Stimulated activated CD8-positive, alpha-beta memory T cell treated with anti-CD3 and anti-CD28 coated beads, Interleukin-7, amount 100 ng/mL, for 4 hours (primary cell): ENCODE measurements at places on chromosomes 7 and 10.

GRCh38 chr7:39260279-39260844, 282.7 kb downstream of the POU6F2 start:
- DNase-seq, result no peak

DNA sequence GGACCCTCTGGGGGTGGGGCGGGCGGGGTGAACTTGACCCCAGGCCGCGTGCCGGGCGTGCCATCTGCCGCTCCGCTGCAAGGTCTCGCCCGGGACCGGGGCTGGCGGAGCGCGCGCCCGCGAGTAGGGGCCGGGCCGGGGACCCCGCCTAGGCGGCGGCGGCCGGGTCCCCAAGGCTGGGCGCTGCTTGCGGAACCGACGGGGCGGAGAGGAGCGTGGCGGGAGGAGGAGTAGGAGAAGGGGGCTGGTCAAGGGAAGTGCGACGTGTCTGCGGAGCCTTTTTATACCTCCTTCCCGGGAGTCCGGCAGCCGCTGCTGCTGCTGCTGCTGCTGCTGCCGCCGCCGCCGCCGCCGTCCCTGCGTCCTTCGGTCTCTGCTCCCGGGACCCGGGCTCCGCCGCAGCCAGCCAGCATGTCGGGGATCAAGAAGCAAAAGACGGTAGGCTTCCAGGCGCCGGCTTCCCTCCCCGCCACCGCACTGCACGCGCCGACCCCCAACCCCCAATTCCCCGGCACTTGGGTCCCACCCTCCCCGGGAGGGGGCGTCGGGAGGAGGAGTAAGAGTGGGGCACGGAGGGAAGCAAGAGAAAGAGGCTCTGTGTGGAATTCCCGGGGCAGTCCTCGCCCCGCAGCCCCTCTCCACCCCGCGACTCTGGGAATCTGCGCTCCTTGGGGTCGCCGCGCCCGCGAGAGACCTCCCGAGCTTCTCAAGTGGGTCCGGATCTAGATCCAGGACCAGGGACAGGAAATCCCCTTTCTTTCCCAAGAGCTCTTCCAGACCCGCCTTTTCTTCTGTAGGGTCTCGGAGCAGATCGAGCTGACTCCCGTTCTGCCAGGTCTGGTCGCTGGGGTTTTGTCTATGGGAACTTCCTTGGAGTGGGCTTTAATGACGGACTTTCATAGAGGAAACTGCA, at the start of gene PAPSS2:
TSS of gene PAPSS2 (plus strand) at position 308 of the 913 bp plus-strand sequence. CDS start at position 412, 104 bp downstream.
- DNase-seq, result no peak

GRCh38 chr7:154569916-154570315, 433.0 kb downstream of the PAXIP1 start:
- DNase-seq, result no peak

DNA sequence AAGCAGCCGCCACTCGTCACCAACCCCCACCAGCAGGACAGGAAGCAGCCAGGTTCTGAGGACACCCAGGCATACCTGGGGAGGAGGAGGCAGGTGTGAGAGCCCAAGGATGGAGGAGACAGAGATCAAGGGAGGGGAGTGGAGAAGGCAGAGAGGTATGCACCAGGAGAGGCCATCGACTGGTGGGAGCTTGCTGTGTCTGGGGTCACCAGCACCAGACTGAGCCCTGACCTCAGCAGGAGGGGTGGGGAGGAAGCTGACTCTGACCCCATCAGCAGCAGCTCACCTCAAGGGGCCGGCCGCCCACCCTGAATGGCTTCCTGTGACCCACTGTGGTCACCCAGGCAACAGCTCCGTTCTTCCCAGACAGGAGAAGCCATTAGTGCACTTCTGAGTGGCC, 7.8 kb downstream of the VIPR2 start:
- DNase-seq, result no peak

DNA sequence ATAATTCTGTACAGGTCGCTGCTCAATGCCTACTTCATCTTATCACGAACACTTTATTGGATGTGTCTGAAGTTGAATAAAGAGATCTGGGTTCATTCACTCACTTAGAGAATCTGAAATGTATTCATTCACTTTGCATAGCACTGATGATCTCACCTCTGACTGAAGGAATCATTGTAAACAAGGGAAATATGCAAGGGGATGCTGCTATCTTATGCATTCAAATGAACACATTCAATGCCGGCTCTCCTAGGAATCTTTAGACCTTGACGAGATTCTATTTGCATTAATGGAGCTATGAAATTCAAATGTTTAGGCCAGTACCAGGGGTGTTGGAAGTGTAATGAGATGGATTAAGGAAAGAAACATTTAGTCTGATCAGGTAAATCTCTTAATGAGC, 200.6 kb upstream of the COBL start:
- no peak for DNase-seq

DNA sequence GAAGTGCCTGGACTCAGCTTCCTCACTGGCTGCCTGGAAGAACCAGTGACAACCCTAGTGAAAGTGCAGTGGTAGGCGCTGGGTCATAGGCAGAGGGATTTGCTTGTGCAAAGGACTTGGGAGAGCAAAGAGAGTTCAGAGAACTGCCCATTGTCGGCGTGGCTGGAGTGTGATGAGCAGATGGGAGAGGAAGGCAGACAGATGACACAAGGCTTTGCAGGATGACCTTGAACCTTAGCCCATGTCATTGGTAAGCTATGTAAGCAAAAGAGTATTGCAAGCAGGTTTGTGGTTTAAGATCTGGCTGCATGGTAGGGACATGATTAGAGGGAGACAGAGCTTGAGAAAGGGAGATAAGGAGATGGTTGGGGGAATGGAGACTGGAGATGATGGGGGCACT, 35.3 kb upstream of the NOBOX start:
- DNase-seq, result no peak

DNA sequence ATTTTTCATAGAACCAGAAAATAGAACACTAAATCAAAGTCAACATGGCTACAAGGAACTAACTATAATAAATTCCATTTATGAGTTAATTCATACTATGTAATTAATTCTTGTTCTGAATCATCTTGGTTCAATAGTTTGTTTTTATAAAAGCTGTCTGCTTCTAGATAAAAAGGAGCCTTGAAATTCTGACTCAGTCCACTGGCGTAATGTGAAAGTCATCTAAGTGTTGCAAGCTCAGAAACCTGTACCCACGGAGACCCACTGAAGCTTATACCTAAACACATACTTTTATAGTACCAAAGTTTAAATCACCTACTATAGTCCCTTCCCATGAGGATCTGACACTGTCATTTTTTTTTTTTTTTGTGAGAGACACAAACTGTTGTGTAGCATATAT, 489.4 kb downstream of the SEMA3D start:
- DNase-seq, result no peak

- no peak for DNase-seq
Observed at GRCh38 chr7:20083781-20084180, 133.4 kb downstream of the MACC1 start.

DNA sequence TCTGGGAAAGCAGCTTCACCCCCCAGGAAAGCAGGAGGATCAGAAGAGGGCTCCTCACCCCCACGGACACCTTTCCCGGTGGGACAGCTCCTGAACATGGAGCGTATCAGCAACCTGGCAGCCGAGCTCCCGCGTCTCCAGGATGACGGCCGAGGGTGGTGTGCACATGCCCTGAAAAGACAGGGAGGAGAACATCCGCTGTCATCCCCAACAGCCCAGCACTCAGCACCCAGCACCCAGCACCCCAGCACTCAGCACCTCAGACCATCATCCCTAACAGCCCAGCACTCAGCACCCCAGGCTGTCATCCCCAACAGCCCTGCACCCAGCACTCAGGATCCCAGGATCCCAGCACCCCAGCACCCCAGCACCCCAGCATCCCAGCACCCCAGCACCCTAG, 3.9 kb upstream of the CFAP46 start:
- DNase-seq, result no peak

GRCh38 chr7:1853986-1854865, 184.1 kb downstream of the ELFN1 start:
- DNase-seq, result no peak

DNA sequence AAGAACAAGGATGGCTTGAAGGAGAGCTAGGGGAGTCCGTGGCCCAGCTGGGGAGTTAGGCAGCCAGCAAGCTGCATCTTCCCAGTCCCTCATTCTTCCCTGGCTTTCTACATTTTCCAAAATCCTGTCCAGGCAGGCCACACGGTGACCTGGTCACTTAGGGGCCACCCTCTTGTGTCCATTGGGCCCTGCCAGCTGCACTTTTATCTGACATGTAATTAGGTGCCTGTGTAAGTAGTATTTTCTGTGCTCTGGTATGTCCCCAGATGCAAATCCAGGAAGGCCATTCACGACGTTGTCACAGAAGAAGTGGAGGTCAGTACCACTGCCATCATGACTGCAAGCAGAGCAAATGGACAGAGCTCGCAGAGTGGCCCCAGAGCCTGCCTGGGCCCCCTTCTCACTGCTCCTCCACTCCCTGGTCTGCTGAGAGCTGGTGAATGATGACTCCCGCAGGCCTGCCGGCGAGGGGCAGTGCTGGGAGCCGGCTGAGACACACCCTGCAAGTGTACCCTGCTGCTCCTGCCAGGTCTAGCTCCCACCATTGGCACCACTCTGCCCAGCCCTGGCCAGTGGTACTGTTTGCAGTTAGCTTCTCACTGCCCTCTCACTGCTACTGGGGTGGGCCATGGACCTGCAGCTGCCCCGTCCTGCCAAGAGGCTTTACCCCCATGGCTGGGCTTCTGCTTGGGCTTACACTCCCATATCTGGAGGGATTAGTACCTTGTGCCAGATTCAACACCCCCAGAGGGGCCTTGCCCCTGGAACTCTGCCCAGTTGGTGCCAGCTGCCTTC, 98.2 kb downstream of the GLRX3 start:
- no peak for DNase-seq

GRCh38 chr7:33452805-33453502, 323.6 kb downstream of the BBS9 start:
- DNase-seq, result no peak

- no peak for DNase-seq
Observed at GRCh38 chr7:85423209-85423895, 236.5 kb upstream of the SEMA3D start.

GRCh38 chr10:58239561-58240169, 28.0 kb downstream of the IPMK start:
- no peak for DNase-seq

GRCh38 chr10:95253686-95254085, 37.1 kb downstream of the PDLIM1 start:
- DNase-seq, result no peak

- no peak for DNase-seq
Observed at GRCh38 chr7:18361756-18362155, 133.8 kb upstream of the HDAC9 start.

DNA sequence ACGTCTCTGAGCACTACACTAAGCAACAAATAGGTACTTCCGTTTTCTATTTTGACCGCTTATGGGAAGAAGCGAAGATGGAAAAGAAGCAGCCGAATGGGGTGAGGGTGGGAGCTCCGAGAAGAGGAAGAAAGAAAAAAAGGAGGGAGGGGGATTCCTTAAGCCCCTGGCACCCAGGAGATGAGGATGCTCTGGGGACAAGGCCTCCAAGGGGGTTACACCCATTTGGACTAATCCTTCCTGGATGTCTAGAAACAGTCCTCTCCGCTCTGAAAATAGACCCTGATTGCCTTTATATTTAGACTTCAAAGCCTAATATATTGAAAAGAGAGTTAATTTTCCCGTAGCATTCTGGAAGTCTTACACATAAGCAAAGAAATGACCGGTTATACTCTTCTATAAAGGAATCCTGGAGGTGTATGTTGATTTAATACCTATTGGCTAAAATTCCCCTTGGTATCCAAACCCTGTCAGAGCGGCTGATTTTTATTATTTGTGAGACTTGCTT, 676 bp upstream of the HTR7 start:
- no peak for DNase-seq

DNA sequence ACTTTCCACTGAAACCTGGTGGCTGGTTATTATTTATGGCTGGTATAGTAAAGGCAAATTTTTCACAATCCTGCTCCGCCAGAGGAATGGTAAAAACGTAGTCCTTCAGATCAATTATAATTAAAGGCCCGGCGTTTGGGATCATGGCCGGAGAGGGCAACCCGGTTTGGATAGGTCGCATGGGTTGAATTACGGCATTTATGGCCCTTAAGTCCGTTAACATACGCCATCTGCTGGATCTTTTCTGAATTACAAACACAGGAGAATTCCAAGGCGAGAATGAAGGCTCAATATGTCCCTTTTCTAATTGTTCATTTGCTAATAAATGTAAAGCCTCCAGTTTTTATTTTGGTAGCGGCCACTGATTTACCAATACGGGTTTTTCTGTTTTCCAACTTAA, 11.3 kb upstream of the TAS2R3 start:
- no peak for DNase-seq

- no peak for DNase-seq
Observed at GRCh38 chr7:91771394-91771793, 109.1 kb downstream of the MTERF1 start.

DNA sequence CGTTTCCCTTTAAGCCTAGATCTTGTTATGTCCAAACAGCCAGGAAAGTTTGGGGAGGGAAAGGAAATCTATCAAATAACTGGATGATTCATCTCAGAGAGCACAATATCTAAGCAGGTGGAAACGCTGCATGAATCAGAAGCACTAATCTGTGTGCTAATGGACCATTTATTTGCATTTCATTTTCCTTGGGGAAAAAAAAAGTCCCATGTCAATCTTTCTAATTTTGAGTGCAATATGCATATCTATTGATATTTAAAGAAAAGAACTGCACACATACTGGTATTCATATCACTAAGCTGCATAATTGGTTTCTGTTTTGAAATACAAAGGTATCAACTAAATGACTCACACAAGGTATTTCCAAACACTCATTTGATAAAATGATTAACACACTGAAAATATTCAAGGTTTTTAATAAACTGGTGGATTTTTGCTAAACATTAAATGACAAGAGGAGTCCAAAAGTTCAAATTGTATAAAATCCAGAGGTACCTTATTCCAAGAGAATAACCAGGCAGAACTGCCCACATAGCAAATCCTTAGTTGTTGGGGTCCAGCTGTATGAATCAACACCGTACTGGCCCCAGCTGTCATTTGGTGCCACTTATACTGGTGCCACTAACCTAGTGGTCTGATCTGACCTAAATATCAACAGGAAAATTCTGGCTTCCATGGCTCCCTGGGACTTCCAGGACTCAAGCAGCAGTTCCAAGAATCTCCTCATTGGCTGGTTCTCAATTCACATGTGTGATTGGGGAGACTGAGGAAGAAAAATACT, 122.2 kb upstream of the SP4 start:
- no peak for DNase-seq

- DNase-seq, result no peak
Observed at GRCh38 chr10:114024876-114025610, 18.6 kb upstream of the ADRB1 start.

DNA sequence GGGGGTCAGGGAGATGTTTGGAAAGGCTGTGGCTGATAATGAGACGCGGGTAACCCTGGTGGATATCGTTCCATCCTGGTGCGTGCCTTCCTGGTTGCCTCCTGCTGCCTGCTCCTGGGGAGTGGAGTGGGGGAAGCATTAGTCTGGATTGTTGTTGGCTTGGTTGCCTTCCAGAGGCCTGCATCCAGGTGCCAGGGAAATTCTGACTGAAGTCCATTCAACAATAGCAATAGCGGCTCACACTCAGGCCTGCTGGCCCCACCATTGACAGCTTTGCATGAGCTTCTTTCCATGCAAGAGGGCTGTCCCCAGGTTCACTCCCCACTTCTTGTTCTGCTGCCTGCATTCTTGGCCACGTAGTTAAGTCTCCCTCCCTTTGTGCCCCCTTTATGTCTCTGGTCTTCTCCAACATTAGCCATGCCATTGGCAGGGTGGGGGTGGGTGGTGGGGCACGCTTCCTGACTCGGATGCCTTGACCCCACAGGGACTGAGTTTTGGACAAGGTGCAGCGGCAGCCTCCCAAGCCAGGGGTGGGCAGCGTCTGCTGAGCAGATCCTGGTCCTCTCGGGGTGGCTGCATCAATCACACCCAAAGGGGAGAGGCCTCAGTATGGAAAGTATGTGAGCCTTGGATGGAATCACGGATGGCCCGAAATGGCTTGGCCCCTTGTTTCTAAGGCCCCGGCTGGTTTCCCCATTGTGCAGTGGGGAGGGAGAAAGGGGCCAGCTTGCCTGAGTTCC, 150.2 kb downstream of the GRK5 start:
- DNase-seq, result no peak
